Fibroblast of skin of scalp (primary cell): ENCODE measurements at places on chromosomes 7 and 10.

- no peak for DNase-seq
Measured at GRCh38 chr10:125063256-125063925, 97.0 kb downstream of the CTBP2 start.

- no peak for DNase-seq
Measured at GRCh38 chr10:48452879-48453412, 146.5 kb downstream of the MAPK8 start.

- no peak for DNase-seq
Measured at GRCh38 chr10:16893664-16894063, 76.4 kb upstream of the RSU1 start.

GRCh38 chr10:72953687-72954086, 919 bp downstream of the PLA2G12B start:
- DNase-seq, result no peak

DNA sequence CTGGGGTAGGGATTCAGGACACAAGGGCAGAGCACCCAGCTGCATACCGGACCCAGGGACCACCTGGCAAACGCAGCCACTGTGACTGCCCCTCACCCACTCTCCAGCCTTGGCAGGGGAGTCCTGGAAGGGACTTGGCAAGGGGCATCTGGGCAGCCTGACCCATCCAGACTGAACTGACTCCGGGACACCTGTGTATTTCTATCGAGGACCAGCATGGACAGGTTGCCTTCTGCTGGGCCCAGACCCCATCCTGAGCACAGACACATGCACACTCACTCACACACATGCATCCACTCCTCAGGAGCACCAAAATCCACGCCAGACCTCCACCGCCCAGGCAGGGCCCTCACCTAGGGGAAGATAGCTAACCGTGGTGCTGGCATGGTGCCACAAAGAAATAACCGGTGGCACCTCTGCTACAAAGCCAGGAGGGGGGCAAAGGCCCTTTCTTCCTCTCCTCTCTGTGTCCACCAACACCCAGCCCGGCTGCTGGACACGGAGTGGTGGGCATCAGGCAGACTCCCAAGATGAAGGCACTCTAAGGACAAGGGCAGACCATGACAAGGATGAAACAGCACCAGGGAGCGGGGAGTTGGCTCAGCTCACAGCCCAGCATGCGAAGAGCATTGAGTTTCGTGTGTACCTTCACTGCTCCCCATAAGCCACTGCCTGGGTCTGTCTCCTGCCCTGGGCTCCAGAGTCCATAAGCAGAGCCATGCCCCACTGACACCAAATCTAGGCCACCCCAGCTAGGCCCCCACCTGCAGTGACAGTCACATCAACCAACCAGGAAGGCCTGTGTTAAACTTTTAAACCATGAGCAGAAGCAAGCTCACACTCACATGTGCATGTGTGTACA, 35.3 kb downstream of the KCNH2 start:
- no peak for DNase-seq

GRCh38 chr10:113089551-113089950, 139.5 kb downstream of the TCF7L2 start:
- DNase-seq, result no peak

- DNase-seq, result no peak
Measured at GRCh38 chr7:1677206-1678080, 7.4 kb downstream of the ELFN1 start.

- no peak for DNase-seq
Measured at GRCh38 chr10:118151461-118151860, 104.7 kb upstream of the RAB11FIP2 start.

GRCh38 chr10:34370126-34370525, 445.0 kb downstream of the PARD3 start:
- DNase-seq, result no peak

DNA sequence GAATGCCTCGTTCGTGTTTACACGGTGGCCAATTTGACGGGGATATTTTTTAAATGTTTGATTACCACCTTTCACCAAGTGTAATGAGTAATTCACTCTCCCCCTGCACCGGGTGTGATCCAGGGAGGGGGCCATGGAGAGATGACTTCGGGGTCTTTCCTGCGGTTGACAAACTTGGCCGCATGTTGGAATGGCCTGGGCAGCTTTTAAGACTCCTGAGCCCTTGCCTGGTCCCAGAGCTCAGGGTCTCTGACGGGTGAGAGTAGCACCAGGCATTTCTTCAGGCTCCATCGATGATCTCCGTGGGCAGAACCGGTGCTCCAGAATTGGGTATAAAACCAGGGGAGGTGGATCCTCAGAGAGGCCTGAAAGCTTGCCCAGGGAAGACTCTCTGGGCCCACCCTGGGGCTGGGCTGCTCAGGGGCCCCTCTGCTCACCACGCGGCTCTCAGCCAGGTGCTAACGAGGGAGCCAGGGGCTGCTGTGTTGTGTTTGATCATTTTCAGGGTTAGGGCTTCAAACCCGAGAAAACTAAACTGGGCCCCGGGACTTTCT, 882 bp downstream of the ZNF282 start:
- DNase-seq, result no peak

DNA sequence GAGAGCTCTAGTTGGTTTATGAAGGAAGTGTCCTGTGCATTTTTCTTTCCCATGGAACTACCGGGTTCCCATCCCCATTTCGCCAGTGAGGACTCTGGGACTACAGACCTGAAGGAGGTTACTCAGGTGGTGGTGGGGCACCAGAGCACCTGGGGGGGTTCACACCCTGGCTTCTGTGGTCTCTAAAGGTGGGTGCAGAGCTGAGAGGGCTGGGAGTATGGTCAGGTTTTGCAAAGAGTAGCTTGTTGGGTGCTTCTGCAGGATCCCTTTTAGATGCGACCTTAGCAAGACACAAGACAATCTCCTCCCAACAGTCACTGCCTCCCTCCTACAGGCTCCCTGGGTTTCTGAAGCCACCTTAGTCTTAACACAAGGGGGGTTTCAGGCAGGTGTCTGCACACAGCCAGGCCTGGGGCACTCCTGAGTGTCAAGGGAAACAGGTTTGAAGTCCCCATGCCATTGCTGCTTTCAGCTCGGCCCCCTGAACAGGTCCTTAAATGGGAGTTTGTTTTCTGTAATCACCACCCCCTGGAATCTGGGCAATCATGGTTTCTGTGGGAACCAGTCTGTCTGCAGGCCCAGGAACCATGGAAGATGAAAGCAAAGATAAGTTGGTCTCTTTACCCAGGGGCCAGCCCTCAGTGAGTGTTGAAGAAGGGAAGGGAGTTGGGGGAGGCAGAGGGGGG, 9.9 kb upstream of the CXCL12 start:
- no peak for DNase-seq

GRCh38 chr7:104453190-104453589, 124.8 kb downstream of the LHFPL3 start:
- DNase-seq, result no peak

DNA sequence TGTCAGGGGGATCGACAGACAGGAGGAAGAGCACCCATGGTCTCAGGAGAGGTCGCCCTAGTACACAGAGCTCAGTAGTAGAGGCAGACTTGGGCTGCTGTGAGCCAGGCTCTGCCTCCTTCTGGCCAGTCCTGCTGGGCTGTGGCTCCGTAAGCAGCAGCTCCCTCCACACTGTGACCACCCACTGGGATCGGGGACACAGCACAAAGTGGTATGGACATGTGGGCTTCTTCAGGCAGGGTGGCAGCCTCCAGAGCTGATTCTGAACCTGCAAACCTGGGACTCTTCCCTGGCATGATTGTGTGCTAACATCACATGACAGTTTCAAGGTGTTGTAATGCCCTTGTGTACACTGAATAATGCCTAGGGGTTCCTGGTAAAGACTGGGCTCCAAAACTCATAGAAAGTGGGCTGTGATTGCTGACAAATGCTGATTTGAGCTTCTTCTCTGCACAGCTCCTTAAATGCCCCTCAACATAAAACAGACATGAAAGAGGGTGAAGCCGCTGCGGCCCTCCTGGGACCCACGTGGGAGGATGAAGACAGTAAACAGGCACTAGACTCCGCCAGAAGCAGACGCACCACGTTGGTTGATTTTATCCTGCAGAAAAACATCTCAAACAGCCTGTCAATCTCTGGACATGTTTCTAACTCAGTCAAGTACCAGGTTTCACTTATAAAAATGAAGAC, 76.7 kb downstream of the GPR26 start:
- no peak for DNase-seq

DNA sequence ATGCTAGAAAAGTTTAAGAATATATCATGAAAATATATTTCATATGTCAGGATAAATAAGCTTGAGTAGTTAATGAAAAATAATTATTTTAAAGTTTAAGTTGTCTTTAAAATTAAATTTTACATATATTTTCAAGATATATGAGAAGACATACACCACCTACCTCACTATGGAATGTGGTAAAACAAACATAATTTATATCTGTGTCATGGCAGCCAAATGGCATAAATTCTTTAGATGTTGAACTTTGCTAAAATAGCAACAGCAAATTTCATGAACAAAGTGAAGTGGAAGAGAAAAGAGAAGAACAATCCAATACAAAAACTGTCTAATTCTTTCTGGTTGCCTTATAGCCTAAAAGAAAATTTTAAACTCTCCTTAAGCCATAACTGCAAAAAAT, 39.6 kb upstream of the SLC16A12 start:
- DNase-seq, result peak; percentile 61

GRCh38 chr7:55336540-55336939, 28.6 kb upstream of the LANCL2 start:
- no peak for DNase-seq

GRCh38 chr10:3687510-3688081, 97.4 kb downstream of the KLF6 start:
- DNase-seq, result no peak

GRCh38 chr10:86018735-86019058, 347.9 kb downstream of the GRID1 start:
- DNase-seq, result no peak

- no peak for DNase-seq
Measured at GRCh38 chr7:112790586-112791003, 402 bp upstream of the TMEM168 start.

DNA sequence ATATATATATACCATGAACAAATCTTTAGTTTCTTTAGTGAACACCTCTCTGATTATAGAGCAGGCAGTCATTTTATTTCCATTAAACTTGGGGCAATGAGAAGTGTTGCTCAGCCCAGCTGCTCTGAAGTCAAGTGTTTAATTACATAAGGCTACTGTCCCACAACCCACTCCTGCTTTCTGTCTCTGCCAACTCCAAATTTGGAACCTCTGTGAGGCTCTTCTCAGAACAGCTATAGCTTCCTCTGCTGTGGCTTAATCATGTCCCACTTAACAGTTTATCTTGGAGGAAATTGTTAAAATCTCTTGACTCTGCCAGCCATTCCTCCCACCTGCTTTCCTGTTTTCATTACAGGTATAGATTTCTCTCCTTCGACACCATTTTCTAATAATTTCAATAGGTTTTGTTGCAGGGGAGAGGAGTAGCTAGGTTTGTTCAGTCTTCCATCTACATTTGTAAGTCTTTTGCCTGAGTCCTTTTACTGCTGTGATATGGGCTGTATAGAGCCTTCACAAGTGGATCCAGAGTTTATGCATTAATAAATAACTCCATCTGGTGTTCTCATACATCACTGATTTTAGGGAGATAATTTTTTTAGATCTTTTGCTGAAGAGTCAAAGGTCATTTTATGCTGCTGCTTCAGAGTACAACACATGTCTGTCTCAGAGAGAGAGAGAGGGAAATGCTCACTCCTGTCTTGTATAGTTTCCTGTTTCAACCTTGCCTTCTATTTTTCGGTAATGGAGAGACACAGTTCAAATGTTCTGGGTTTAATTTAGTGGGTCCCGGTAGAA, 170.4 kb downstream of the WNT2 start:
- no peak for DNase-seq

- no peak for DNase-seq
Measured at GRCh38 chr7:136665878-136666509, 202.5 kb upstream of the CHRM2 start.

- DNase-seq, result no peak
Measured at GRCh38 chr7:26060733-26061677, 91.0 kb upstream of the NFE2L3 start.

GRCh38 chr10:59907918-59908807, 1.8 kb upstream of the CCDC6 start:
- peak; percentile 95 for DNase-seq
